Activated effector memory CD4-positive, alpha-beta T cell treated with Interleukin-2 at 50 U/mL for 16 hours (primary cell): ENCODE measurements at places on chromosomes 2 and 18.

GRCh38 chr2:118604371-118604770, 243.1 kb downstream of the EN1 start:
- no peak for DNase-seq

DNA sequence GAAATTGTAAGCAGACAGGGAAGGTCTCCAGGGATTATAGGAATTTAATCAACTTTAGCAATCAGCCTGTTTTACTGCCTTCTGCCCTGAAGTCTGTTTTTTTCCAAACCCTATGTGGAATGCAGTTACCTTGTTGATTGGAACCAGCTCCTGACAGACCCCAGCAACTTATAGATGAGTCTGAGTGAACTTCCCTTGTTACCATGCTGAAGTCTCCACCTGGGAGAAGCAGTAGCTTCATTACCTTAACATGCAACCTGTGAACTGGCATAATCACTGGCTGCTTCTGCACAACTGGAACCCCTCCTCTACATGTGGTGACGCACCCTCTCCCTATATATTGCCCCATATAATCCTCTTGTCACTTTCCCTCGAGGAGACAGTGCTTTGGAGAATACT, 226.3 kb upstream of the SPOPL start:
- DNase-seq = no peak

DNA sequence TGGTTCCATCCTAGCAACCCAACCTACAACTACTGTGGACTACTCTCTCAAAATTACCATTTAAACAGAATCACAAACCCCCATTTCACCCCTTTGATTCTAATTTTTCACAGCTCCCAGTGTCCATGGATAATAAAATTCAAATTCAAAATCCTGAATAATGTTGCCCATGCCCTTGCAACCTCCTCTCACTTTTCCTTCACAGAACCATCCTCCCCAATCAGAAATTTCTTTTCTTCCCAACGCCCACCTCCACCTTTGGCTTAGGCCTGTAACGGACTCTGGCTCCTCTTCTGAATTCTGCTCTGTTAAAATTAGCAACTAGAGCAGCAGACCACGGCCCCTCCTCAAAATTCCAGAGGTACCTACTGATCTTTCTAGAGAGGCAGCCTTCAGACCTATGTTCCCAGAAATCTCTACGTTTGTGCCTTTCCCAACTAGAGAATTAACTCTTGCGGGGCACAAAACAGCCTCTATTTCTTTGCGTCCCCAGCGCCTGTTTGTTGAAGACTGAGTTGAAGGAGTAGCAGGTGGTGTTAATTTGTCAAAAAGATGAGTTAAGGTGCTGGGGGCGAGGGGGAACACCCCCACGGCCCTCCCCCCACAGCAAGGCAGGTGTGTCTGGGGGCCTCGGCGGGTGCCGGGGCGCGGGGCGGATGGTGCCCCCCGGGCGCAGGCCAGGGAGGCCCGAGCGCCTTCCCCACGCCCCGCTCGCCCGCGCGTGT, 428 bp upstream of the MAP3K20 start:
- no peak for DNase-seq

GRCh38 chr2:12488352-12489318, 228.1 kb upstream of the TRIB2 start:
- peak; percentile 59 for DNase-seq

GRCh38 chr2:218832520-218832919, 917 bp upstream of the PRKAG3 start:
- no peak for DNase-seq

- DNase-seq = no peak
Observed at GRCh38 chr2:202109737-202110184, 36.7 kb downstream of the KIAA2012 start.

- peak; percentile 33 for DNase-seq
Observed at GRCh38 chr2:174553811-174554493, 43.7 kb downstream of the WIPF1 start.

- no peak for DNase-seq
Observed at GRCh38 chr2:224039770-224040440, 819 bp upstream of the SERPINE2 start.

DNA sequence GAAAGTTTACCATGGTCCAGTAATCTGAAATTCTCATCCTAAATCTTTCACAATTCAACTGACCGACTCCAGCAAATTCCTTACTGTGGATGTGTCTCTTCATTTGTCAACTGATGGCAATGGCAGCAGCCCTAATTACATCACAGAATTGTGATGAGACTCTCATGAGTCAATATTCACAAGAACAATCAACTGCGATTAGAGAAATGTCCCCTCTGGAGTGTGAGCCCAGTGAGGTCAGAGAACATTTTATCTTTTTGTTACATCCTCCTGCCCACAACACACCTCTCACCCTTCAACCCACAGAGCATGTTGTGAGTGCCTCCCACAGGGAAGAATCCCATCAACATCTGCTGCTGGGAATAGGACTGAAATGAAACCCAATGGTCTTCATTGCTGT, 73.6 kb downstream of the CD226 start:
- DNase-seq = no peak

DNA sequence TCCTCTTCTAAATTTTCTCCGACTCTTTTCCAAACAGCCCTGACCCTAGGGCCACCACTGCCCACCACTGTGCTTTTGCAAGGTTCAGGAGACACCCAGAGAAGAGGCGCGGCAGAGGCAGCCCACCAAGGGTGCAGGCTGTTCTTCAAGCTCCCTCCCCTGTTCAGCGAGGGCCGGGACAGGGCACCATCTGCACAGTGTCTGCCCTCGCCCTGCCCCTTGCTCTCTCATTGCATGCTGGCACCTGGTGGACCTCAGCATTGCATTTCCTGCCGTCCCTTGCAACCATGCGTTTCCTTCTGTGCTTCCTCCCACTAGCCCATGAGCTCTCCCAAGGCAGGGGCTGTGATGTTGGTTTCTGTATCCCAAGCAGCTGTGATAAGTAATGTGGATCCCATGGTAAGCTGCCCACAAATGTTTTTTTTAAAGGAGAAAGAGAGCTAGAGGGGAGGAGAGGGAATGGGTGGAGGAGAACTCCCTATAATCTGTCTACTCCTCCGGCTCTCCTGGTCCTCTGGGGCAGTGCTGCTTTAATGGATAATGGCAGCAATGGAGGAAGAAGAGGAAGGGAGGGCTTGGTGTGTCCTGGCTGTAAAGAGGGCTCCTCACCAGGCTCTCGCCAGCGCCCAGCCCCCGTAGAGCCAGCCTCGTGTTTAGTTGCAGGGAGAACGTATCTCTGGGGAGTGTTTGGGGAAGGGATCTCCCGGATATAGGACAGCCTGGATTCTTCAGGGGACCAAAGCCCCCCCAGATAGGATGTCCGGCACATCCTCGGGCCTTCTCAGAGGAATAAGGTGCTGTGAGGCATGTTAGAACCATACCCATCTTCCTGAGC, 15.6 kb upstream of the YWHAQ start:
- no peak for DNase-seq

GRCh38 chr18:79382681-79383387, 12.9 kb upstream of the NFATC1 start:
- no peak for DNase-seq
